ENCODE measurements at places on chromosomes 1 and 21. TPM values are rescaled to one million over a fixed set of nuclear protein-coding genes. Genes with fewer than 3 reads are reported as not detected.

DNA sequence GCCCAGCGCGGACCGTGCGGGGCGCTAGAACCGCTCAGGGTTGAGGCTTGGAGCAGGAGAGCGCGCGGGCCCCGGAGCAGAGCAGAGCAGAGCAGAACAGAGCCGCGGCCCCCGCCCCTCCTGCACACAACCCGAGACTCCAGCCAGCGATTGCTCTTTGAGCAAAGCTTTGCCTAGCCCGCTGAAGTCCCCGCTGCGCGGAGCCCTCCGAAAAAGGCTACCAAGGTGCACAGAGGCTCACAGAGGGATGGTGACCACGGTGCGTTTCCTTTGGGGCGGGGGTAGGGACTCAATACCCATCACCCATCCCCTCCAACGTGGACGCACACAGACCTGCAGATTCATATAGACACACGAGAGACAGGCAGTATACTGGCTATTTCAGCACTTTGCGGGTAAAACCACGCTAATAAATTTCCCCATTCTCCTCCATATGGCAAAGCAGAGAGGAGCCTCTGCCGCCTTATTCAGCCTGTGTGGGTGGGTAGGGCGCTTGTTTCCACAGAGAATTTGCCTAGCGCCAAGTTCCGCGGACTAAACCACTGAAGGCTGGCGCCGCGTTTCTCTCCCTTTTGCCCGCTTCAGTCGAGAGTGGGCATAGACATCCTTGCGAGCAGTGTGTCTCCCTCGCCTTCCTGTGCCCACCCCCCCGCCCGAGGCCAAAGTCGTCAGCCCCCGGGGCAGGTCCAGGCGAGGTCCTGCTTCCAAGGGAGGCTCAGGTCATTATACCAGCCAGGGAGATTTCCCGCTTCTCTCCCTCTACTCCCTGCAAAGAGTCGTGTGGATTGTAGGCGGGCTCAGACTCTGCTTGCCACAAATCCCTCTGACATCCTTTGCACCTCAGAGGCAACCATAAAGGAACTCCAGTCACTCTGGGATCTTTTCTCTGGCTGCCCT, 8.5 kb downstream of the HLX start:
- DNase-seq: no peak

DNA sequence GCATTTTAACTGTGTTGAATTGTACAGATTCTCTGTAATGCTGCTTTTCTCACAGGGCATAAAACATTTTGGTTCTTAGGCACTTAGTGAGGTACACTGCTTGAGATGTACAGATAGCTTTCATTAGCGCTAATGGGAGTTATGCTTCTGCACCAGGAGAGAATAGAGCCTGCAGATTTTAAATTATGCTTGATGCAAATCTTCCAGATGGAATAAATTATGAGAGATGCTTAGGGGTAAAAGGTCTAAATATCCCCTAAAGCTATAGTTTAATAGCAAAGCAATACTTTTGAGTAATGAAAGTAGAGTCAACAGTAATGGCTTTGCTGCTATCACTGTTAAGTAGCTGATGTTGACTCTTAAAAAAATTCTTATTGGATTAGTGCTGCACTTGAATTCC, 248.9 kb downstream of the S1PR1 start:
- DNase-seq: no peak

GRCh38 chr1:162222730-162223129, 153.2 kb downstream of the NOS1AP start:
- DNase-seq: no peak

The WNT3A gene
- 0.07 TPM for polyA plus RNA-seq

DNA sequence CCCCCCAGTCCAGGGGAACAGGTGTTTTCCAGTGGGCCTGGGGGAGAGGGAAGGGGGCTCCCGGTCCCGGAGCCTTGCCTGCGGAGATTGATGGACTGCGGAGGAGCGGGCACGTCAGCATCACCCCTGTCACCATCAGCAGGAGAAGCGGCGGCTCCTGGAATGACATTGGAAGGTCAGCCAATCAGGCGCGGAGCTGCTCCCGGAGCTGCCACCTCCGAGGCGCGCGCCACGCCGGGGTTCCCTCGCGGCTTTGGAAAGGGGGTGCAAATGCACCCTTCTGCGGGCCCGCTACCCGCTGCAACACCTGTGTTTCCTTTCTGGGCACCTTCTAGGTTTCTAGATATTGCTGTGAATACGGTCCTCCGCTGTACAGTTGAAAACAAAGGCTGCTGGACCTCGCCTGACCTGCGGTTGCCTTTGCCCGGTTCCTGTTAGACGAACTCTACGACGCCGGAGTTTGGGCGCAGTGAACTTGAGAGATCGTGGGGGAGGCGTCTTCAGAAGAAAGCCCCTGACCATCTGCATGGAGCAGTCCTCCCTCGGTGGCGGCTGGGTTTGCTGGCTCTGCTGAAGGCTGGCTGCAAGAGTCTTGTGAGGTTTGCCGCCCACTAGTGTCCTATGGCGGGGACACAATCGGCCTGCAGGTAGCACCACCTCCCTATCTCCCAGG, 5.3 kb downstream of the DSCAM start:
- peak; percentile 64 for DNase-seq

DNA sequence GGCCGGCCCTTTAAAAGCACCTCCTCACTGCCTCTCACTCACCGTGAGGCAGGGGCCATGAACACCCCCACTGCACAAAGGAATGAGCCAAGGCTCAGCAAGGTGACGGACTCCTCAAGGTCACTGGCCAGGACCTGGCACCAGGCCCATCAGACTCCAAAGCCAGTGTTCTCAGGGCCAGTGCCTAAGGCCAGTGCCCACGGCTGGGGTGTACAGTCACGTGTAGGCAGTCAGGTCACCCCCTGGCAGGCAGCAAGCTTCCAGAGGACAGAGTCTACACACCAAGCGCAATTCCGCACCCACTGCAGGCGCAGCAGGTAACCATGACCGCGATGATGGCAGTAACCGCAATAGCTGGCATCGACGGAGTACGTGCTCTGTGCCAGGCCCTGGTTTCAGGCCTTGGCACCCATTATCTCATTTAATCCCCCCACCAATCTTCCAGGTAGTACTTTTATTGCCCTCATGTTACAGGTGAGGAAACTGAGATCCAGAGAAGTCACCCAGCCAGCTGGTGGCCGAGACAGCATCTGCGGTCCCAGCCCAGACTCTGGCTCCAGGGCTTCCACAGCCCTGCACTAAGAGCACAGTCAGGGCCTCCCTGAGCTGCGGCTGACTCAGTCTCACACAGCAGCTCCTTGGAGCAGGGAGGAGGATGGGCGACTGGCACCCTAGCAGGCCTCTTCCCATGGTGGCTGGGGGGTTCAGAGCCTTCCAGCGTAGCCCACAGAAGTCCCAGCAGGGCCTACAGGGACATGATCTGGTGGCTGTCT, 27.0 kb downstream of the RAP1GAP start:
- no peak for DNase-seq

The HLX gene
- 5.3 TPM for polyA plus RNA-seq

DNA sequence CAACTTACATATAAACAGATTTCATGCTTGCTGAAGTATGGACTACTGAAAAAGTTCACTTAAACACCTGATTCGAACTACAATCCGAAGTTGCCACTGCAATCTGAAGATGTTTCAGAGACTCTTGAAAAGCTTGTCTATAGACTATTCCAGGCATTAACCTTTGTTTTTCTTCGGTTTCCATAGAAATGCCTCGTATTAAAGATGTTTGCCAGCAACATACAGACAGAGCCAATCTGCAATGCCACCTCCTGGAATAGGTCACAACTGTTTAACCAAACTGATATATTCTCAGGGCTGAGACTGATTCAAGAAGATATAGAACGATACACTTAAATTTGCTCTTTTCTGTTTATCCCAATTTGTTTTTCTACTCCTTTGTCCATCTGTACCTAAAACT, 28.9 kb upstream of the DMRTB1 start:
- no peak for DNase-seq

- no peak for DNase-seq
These were observed 593.8 kb downstream of the USP25 start for GRCh38 chr21:16323596-16323995.

DNA sequence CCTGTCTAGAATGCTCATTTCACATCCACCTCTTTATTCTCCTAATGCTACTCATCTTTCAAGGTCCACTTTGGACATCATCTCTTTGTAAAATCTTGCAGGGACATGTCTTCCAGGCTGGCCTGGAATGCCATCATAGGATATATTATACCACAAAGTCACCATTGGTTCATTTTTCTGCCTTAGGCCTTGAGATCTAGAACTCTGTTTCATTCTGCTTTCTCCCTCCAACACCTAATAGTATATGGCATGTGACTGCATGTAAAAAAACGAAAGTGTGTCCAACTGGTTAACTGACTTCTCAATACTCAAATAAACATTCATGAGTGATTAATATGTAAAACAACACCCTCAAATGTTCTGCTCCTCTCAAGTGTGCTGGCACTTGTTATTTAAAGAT, 84.1 kb downstream of the RGS2 start:
- no peak for DNase-seq

DNA sequence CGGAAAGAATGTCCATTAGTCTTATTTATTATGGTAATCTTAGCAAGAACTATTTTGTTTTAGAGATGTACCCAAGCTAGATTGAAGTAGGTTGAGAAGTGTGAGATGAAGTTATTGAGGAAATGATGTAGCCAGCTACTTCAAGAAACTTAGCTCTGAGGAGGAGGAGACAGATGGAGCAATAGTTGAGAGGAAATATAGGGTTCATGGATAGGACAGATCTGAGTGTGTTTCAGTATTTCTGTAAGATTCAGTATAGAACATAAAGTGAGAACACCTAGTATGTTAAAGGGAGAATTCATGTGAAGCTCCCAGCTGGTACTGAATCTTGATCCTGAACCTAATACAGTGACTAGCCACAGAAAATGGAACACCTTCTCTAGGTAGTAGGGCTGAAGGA, 28.9 kb downstream of the TSNAX start:
- no peak for DNase-seq

DNA sequence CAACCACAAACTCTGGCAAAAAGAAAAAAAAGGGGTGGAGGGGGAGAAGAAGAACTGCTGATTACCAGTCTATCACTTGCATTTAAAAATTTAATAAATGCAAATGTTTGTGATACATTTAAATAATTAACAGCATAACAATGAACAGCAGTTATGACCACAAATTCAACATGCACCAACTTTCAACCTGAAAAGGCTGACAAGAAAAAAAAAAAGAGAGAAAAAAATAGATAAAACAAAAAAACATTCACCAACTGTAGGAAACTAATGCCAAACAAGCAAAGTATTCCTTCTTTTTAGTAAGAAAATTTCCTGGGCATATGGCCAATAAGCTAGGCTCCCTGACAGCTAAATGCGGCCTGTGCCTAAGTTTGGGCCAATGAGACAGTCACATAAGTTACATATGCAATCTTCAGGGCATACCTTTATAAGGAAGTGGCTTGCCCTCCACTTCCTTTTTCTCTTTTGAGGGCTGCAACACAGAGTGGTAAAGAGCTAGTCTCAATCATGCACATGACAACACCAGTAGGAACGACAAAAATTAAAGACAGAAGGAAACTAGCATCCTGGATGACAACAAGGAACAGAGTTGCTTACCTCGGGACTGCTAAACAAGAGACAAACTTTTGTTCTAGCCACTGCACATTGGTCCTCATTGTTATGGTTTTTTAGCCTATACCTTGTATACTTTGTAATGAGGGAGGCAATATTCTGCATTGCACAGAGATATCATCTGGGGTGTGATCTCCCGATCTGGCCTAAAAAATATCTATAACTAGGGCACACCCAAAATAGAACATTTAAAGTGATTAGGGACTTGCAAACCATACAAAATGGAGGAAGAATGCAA, 24.2 kb upstream of the PHTF1 start:
- no peak for DNase-seq

Data from left kidney (tissue), 8 donors.